Activated T-cell treated with anti-CD3 and anti-CD28 coated beads for 24 hours (primary cell): ENCODE measurements at places on chromosomes 11 and 22.

DNA sequence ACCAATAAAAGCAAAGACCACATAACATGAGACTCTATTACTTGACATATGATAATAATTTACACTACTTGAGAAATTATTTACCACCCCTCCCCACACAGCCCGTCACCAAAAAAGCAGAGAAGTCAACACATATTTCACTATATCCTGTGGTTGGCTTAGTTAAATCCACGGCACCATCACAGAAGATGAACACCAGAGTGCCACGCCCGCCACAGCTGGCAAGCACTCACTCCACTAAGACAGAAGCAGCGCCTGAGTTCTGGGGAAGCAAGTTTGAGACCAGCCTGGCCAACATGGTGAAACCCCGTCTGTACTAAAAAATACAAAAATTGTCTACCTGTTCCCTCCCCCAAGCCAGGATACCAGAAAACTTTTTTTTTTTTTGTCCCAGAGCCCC, 53.1 kb downstream of the PACSIN2 start:
- DNase-seq = no peak

DNA sequence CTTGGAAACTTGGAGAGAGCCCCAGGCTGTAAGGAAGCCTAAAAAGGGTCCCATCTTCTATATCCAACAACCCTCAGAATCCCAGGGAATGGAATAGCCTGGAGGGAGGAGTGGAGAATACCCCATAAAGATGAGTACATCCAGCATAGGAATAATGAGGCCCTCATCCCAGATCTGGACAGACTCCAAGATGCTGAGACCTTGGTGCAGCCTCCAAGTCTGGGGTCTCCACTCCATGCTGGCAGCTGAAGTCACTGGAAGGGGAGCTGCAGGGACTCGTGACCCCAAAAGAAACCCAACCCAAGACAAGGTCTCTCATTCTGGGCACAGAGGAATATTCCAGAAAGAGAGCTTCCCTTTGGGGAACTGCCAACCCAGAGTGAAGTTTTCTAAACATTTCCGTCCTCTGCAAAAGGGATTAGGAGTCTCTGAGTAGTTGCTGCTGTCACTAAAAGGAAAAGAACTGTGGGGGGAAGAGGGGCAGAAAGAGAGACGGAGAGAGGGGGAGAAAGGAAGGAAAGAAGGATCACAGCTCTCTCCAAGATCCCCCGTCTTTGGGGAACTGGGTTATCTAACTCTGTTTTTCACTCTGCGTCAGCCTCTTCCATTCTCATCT, 589 bp downstream of the SCGB1A1 start:
- DNase-seq = no peak

GRCh38 chr11:123704341-123704740, 37.1 kb downstream of the ZNF202 start:
- DNase-seq = no peak

DNA sequence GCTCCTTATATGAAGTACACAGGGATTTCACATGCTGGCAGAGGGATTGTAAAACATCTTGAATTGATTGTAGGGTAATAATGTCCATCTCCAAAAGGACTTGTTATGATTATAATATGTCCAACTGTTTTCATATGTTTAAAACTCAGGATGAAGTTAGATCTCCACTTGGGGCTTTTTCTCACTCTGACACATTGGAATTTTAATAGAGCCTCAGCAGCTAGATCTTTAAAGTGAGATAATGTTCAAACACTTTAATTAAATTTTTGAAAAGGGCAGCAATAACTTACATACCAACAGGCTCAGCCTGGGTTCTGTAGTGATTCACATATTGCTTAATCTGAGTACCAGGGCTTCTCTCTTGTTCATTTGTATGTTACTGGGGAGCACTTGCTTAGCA, 152.1 kb downstream of the NELL1 start:
- no peak for DNase-seq

DNA sequence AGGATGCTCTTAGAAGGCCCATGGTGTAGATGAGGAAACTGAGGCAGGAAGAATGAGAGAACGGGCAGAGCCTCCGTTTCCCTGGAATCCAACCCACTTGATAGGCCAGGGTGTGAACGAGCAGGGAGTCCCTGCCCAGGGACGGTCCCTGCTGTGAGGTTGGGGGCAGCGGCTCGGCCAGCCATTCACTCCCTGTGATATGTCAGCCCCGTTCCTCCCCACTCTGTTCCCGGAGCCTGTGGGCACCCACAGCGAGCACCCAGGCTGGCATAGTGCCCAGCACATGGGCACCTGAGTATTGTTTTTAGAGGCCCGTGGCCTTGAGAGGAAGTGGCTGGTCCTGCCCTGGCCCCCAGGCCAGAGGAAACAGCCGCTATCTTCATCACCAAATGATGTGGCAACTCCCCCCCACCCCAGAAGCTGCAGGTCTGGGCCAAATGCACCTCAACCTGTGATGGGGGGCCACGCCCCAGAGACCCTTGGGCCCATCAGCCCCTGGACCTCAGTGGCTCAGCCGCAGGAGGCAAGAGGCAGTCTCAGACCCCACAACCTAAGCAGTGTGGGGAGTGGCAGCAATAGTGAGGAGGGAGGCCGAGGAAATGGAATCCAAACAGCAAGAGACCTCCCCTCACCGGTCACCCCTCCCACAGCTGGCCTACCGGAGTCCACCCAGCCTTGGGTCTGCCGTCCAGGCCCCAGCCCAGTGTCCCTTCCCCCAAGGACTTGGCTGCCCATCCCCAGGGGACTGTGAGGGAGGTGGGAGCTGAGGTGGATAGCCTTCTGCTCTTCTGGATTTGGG, 2.1 kb downstream of the ALDH3B1 start:
- no peak for DNase-seq

- DNase-seq = no peak
Observed at GRCh38 chr11:95248666-95249467, 17.9 kb upstream of the SESN3 start.

- no peak for DNase-seq
Observed at GRCh38 chr22:47624252-47625012, 862.0 kb downstream of the TBC1D22A start.

DNA sequence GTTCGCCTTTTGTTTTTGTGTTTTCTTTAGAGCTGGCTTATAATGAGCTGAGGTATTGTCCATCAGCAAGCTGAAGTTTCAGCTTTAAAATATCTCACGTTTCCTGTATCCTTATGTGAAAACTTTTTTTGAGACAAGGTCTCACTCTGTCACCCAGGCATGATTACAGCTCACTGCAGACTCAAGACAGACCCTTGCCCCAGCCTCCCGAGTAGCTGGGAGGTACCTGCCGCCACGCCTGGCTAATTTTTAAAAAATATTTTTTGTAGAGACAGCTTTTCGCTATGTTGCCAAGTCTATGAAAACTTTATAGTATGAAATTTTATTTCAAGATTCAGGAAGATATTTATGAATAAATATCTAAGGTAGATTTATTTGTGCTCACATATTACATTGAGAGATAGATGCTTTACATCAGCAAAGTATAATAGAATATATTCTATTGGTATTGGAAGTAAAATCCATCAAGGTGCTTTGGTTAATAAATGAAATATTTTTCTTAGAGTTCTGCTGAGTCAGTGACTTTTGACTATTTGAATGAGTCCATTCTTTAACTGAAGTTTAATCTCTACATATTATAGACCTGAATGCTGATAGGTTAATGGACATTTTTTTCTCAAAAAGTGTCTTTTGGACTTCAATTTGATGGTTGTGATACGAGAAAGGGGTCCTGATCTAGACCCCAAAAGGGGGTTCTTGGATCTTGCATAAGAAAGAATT, 10.2 kb downstream of the KREMEN1 start:
- no peak for DNase-seq

GRCh38 chr11:33864479-33864878, 27.4 kb downstream of the LMO2 start:
- no peak for DNase-seq
